Stimulated activated CD8-positive, alpha-beta memory T cell treated with anti-CD3 and anti-CD28 coated beads, Interleukin-15, amount 100 ng/mL, for 4 hours (primary cell): ENCODE measurements at places on chromosomes 6 and 20.

DNA sequence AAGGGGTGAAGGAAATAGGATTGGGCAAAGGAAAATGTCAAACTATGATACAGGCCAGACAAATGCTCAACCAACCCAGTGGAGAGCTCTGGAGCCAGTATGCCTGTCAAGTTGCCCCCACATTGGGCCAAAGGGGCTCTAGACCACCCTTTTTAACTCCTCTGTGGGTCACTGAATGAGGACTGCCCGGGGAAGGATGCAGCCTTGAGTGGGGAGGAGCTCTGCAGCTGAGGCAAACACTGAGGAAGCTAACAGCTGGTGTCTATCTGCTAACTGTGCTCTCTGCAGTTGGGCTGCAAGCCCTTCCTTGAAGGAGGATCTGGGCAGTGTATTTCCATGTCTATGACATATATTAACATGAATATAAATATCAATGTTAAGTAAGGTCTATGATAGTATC, 98.4 kb upstream of the PRSS16 start:
- DNase-seq: no peak

GRCh38 chr20:36642136-36642535, 3.9 kb downstream of the SLA2 start:
- no peak for DNase-seq

- no peak for DNase-seq
Observed at GRCh38 chr6:6635869-6636268, 47.3 kb downstream of the LY86 start.

DNA sequence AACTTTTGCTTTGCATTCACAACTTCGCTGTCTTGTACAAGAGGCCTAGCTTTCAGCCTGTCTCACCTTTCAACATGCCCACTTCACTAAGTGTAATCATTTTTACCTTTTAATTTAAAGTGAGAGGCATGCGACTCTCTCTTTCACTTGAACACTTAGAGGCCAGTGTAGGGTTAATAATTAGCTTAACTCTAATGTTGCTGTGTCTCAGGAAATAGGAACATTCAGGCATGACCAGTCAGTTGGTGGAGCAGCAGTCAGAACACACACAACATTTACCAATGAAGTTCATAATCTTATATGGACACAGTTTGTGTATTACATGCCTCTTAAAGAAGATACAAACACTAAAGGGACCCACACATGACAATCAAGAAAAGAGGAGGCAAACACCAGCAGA, 47.6 kb downstream of the HTR1B start:
- DNase-seq: no peak
